Hematopoietic multipotent progenitor cell treated with erythropoietin and hydrocortisone succinate and interleukin-3 and kit ligand, for 6 days (in vitro differentiated cells): ENCODE measurements at places on chromosomes 12 and 14.

DNA sequence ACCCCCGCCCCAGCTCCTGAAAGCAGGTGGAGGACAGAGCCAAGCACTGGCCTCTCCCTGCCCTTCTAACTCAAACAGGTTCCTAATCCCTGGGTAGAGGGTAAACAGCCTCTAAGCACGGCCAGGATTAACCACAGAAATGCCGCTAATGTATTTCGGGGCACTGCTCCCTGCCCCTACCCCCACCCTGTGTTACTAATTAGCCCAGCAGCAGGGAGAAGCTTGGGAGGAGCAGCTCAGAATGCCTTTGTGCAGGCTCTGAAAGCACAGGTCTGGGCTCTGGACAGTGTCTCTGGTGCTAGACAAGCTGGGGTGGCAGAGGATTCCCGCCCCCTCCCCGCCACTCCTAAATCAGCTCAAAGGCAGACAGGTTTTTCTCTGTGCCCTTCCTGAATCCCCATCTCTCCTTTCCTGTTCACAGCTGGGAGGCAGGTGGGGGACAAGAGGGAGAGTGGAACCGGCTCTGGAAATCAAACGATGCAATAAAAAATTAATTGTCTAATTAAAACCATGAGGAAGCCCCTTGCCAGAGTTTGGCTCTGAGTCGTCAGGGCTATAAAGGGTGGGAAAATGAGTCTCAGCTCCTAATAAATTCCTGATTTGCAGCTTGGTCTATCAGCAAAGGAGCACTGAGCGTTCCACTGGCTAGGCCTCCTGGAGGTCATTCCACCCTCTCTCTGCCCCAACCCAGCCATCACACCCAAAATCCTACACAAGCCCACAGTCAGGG lies 53.0 kb downstream of the SMUG1 start:
- no peak for DNase-seq

- DNase-seq, result no peak
Measured at GRCh38 chr12:104665296-104665695, 208.5 kb downstream of the CHST11 start.

- no peak for DNase-seq
Measured at GRCh38 chr12:99388671-99389195, 258.8 kb upstream of the GARIN6 start.

GRCh38 chr14:50551877-50552276 lies 8.1 kb upstream of the ATL1 start:
- DNase-seq, result peak; percentile 16
